ENCODE measurements at places on chromosomes 2 and 18.

DNA sequence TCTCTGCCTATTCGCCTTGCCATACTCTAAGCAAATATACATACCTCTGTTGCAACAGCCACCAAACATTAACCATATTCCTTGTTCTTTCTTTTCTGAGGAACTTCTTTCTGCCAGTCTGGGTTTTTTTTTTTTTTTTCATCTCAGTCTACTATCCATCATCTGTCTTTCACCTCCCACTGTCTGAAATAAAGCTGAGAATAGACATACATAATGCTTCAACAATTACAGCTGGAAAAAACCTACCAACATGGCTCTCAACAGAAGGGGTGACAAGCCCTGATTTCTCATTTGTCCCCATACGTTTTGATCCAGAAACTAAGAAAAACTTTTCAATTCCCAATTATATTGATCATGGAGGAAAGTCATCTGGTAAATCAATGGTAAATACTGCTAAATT, 728.8 kb upstream of the POU3F3 start:
- DNase-seq: no peak

DNA sequence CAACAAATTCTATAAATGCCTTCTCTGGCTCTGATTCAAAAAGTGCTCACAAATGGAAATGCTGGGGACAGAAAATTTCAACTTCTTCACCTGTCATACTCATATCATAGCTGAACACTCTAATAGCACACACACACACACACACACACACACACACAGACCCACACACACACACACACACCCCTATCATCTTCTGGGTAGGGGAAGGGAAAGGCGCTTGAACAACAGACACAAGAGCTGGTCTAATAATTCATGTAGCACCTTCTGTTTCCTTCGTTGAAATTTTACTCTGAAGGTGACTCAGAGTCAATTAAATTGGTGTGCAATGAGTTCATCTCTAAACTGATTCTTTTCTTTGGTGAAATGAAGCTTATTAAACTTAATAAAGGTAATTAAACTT, 32.9 kb downstream of the CD28 start:
- DNase-seq: no peak

DNA sequence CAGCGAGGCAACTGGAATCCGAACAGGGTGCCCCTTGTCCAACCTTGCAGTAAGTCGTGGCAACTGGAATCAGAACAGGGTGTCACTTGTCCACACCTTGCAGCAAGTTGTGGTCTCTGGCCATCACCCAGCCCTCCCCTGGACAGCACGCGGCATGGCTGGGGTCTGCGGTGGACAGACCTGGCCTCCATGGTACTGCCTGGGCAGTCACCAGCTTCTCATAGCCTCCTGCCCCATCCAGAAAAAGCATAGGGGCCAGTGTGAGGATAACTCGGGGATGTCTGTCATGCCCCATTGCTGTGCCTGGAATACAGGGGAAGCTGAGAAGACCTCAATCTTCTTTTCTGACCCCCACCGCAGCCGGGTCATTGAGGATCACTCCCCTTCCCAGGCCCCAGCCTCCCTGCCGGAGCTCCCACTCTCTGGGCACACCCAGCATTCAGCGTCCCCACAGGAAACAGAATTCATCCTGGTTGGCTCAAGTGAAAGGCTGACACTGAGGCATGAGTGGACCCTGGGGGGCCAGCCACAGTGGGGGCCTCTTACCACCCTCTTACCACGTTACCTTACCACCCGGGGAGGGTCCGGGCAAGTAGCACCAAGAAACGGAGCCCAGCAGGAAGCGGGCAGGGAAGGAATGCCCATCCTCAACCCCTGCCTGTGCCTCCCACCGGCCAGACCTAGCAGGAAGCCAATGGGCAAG, 68.0 kb upstream of the RAB6C start:
- DNase-seq: no peak

DNA sequence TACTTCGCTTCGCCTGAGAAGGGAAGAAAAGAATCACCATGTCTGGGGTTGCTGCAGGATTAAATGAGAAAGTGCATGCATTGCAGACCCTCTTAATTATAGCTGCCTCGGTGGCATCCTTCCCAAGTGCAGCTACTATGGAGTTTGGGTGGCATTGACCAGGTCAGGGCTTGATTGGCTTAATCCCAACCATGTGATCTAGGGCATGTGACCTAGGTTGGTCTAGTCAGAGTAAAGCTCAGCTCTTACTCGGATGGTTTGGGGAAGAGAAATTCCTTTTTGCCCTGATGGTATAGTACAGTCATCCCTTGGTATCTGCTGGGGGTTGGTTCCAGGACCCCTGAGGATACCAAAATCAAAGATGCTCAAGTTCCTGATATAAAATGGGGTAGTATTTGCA, 178.2 kb upstream of the RAB12 start:
- DNase-seq: no peak

DNA sequence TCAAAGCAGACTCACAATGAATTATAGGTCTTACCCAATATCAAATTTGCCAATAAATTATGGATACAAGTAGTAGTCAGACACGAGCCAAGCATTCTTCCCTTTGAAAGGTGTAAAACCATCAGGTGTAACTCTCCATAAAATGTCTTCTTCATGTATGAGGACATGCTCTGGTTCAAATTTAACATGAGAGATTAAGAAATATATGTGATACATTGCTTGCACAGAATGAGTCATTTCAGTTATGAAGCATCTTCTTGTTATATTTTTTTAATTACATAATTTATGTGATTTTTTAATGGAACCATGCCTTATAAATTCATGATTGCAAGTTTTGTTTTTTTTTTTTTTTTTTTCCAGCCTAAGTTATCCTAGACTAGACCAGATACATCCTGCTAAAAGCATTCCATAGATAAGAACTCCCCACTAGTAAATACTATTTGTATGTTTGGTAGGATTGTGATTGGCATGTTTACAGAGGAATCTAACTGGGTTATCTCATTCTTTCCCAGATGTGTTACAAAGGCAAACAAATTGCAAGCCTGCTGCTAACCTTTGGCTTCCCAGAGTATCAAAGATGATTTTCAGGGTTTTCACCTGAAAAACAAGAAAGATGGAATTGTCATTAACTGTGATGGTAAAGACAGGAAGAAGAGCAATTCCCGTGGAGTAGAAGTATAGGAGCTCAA, 621.9 kb downstream of the XIRP2 start:
- no peak for DNase-seq

DNA sequence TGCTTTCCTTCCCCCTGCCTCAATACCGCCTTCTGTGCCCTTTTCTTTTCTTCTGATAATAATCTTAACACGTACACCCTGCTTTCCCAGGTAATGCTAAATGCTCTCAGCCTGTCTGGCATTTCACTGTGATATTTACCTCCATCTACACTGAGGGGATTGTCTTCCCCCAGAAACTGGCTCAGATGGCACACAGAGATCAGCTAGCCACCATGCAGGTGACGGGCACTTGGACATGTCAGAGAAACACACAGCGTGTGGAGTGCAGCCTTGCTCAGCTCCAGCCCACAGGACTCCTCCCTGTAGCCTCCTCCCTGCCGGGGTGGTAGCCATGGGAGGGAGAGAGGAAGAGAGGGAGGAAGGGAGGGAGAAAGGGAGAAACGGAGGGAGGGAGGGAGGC, 131.2 kb downstream of the EIPR1 start:
- no peak for DNase-seq

- peak; percentile 2 for DNase-seq
Observed at GRCh38 chr2:57549642-57550102, 496.9 kb upstream of the VRK2 start.
